Cardiac muscle cell (in vitro differentiated cells and primary cell): ENCODE measurements at places on chromosomes 2 and 18. TPM values are rescaled to one million over a fixed set of nuclear protein-coding genes. Genes with fewer than 3 reads are reported as not detected.

DNA sequence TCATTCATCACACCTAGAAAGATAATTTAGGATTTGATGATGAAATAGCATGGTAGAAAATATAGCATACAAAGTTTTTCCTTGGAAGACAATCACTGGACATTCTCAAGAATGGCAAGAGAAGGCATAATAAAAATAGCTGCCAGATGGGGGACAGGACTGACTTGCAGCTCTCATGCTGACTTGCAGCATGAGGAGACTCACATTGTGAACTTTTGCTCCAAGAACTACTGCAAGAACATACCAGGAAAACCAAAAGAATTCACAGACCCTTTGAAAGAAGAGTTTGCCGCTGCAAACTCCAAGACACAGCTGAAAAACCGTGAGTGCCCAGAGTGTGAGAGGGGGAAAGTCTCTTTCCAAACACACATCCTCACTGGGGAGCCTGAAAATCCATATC lies 47.0 kb downstream of the CRYGD start:
- no peak overlapping the region for H3K27ac ChIP-seq
- H3K36me3 ChIP-seq = no peaks in the 10 kb centered on the region
- H3K4me3 ChIP-seq = no peak overlapping the region

WDCP gene
- total RNA-seq = 7.7 and 8.1 TPM in 2 replicates

PFN4 gene
- total RNA-seq = 3.2 TPM in 1 of 2 replicates, not detected in the other

DNA sequence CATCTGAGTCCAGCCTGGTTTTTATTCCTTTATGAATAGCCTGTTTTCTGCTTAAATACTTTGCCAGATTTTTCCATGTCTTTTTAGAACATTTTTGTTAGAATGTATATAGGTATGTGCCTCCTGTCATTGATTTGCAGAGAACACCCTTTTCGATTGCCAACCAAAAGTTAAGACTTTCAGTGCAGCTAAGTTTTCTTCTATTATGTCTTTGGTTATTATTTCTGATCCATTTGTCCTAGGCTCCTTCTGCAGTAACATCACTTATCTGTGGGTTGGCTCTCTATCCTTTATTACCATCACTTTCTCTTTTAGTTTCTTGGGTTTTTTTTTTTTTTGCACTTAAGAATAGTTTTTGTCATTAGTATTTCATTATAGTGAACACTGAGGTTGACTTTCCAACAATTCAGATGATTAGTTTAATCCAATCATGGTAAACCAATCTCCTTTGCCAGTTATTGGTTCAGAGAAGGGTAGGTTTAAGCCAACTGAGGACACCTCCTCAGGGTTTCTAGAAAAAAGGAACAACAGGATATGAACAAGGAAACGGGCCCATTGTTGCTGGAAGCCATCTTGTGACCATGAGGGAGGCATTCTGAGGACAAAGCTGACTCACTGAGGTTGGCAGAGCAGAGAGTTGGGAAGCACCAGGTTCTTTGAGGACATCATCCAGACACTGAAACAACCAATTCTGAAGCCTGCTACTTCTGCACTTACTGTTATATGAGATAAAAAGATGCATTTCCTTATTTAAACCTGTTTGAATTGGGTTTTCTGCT lies 37.9 kb upstream of the GBX2 start:
- H3K27me3 ChIP-seq = no peaks in the 10 kb centered on the region
- H3K27ac ChIP-seq = no peak overlapping the region

DNA sequence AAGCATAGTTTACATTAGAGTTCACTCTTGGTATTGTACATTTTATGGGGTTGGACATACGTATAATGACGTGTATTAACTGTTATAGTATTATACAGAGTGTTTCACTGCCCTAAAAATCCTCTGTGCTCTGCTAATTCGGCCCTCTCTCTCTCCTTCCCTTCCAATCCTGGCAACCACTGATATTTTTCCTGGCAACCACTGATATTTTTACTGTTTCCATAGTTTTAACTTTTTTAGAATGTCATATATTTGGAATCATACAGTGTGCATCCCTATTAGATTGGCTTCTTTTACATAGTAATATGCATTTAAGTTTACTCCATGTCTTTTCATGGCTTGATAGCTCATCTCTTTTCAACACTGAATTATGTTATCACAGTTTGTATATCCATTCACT lies 526.7 kb downstream of the RIT2 start:
- no peak for DNase-seq
- no peaks in the 10 kb centered on the region for H3K27me3 ChIP-seq
- no peak overlapping the region for H3K27ac ChIP-seq
- H3K36me3 ChIP-seq = no peaks in the 10 kb centered on the region
- no peak overlapping the region for H3K4me3 ChIP-seq
- no peaks in the 10 kb centered on the region for H3K4me1 ChIP-seq

- no peaks in the 10 kb centered on the region for H3K36me3 ChIP-seq
- peaks cover 8% of the 10 kb centered on the region for H3K4me1 ChIP-seq
- H3K27me3 ChIP-seq = no peaks in the 10 kb centered on the region
- DNase-seq = peak; percentile 49
Measured at GRCh38 chr2:98134172-98135005, 47.4 kb downstream of the VWA3B start.

- H3K27ac ChIP-seq = no peak overlapping the region
- H3K4me3 ChIP-seq = no peak overlapping the region
- H3K36me3 ChIP-seq = no peaks in the 10 kb centered on the region
- no peaks in the 10 kb centered on the region for H3K27me3 ChIP-seq
- DNase-seq = no peak
- H3K4me1 ChIP-seq = no peaks in the 10 kb centered on the region
Measured at GRCh38 chr2:155502766-155503165, 804.3 kb downstream of the KCNJ3 start.

ARHGAP15 gene
- not detected in 2 replicates for total RNA-seq

- DNase-seq = no peak
- no peak overlapping the region for H3K27ac ChIP-seq
- no peaks in the 10 kb centered on the region for H3K27me3 ChIP-seq
- no peak overlapping the region for H3K4me3 ChIP-seq
Measured at GRCh38 chr2:106205488-106205887, 11.4 kb upstream of the UXS1 start.

DNA sequence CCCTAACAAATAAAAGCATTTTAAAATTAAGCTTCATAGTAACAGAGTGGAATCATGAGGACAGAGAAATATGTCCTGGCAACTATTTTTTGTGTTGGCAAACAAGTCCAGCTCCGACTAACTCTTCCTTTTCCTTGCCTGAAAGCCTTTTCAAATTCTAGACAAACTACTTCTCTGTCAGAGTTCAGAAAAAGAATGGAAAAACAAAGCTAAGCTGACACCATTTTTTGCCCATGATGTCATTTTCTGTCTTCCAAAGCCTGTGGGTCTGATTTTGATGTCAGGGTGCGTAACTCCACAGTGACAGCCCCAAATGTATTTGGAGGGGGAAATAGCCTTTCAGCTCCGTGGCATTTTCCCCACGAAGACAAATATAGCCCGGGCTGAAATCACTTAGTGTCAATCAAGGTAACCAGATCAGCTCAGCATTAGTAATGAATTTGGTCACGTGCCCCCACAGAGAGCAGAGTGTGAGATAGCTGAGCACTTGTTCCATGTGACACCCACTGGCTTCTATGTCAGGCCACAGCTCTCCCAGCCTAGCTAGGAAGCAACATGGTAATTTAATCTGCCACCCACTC lies 233.0 kb upstream of the SIX2 start:
- H3K27me3 ChIP-seq = no peaks in the 10 kb centered on the region
- H3K36me3 ChIP-seq = no peaks in the 10 kb centered on the region
- H3K4me1 ChIP-seq = peaks cover 21% of the 10 kb centered on the region

GRCh38 chr18:2515171-2515787 lies 56.0 kb downstream of the METTL4 start:
- H3K27ac ChIP-seq = no peak overlapping the region
- H3K4me1 ChIP-seq = peaks cover 10% of the 10 kb centered on the region
- no peak overlapping the region for H3K4me3 ChIP-seq
- DNase-seq = peak; percentile 72

- no peak overlapping the region for H3K27ac ChIP-seq
- no peak overlapping the region for H3K4me3 ChIP-seq
- no peaks in the 10 kb centered on the region for H3K4me1 ChIP-seq
- no peaks in the 10 kb centered on the region for H3K36me3 ChIP-seq
Measured at GRCh38 chr2:126913329-126913728, 14.6 kb downstream of the TEX51 start.

DNA sequence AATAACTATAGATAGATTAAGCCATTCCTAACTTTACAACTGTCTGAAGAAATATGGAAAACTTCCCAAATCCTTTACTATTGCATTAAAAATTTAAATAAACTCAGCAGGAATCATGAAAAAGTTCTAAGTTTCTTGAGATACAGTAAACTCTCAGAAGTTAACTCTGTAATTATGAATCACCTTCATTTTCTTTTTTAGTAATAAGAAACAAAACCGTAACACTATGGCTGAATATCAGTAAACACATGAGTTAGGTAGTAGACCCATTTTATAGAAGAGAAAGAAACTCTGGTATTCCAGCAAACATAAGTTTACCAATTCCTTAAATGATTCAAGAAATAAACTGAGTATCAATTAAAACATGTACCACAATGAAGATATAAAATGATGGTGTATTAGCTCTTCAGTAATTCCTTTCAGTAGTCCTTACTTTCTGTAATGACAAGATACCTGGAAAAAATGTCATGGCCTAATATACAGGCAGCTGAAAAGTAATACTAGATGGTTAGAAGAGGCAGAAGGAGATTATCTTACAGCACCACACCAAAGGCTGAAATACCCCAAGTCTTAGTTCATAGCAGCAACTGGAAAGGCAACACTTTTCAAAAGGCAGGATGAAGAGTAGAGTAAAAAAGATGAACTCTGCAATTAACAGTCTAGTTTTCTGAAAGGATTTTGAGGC lies 11.5 kb downstream of the TRIP12 start:
- no peak for DNase-seq
- H3K4me3 ChIP-seq = no peak overlapping the region
- no peaks in the 10 kb centered on the region for H3K27me3 ChIP-seq
- H3K4me1 ChIP-seq = peaks cover 31% of the 10 kb centered on the region
- no peaks in the 10 kb centered on the region for H3K36me3 ChIP-seq
- peak overlapping the region; percentile 61 for H3K27ac ChIP-seq

- no peaks in the 10 kb centered on the region for H3K27me3 ChIP-seq
- H3K36me3 ChIP-seq = no peaks in the 10 kb centered on the region
- peaks cover 9% of the 10 kb centered on the region for H3K4me1 ChIP-seq
Measured at GRCh38 chr2:85785871-85786270, 32.1 kb downstream of the ATOH8 start.

APOB gene
- 0.07 and 0.15 TPM in 2 replicates for total RNA-seq

GRCh38 chr2:146850746-146851145 lies 994.1 kb upstream of the ACVR2A start:
- H3K36me3 ChIP-seq = no peaks in the 10 kb centered on the region
- no peak overlapping the region for H3K27ac ChIP-seq
- H3K27me3 ChIP-seq = no peaks in the 10 kb centered on the region

- H3K4me1 ChIP-seq = peaks cover 15% of the 10 kb centered on the region
- no peaks in the 10 kb centered on the region for H3K36me3 ChIP-seq
- no peak overlapping the region for H3K27ac ChIP-seq
- no peak for DNase-seq
Measured at GRCh38 chr2:15820927-15821326, 119.4 kb upstream of the MYCN start.

PDE1A gene
- total RNA-seq = 0.06 and 0.32 TPM in 2 replicates

GKN2 gene
- not detected in 2 replicates for total RNA-seq

DNA sequence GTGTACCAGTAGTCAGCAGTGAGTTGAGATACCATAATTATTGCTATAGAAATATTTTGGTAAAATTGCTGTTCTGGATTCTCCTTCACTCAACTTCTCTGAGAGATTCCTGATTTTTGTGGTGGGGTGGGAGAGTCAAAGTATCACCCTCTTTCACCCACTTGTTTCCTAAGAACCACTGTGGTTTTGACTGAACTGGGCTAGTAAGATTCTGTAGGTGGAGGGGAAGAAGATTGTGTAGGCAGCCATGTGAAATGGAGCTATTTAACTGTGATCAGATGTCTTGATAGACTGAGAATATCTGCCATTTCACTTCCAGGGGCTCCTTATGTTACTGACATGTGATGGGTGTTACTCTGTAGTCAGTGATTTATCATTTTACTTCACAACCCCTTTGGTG lies 45.3 kb downstream of the BIRC6 start:
- peak overlapping the region; percentile 37 for H3K27ac ChIP-seq
- DNase-seq = no peak
- H3K4me1 ChIP-seq = no peaks in the 10 kb centered on the region
- H3K4me3 ChIP-seq = no peak overlapping the region
- peaks cover 28% of the 10 kb centered on the region for H3K36me3 ChIP-seq

- peaks cover 6% of the 10 kb centered on the region for H3K4me1 ChIP-seq
- no peaks in the 10 kb centered on the region for H3K27me3 ChIP-seq
- DNase-seq = no peak
- no peaks in the 10 kb centered on the region for H3K36me3 ChIP-seq
- no peak overlapping the region for H3K4me3 ChIP-seq
Measured at GRCh38 chr2:66252109-66252508, 182.8 kb upstream of the MEIS1 start.

DNA sequence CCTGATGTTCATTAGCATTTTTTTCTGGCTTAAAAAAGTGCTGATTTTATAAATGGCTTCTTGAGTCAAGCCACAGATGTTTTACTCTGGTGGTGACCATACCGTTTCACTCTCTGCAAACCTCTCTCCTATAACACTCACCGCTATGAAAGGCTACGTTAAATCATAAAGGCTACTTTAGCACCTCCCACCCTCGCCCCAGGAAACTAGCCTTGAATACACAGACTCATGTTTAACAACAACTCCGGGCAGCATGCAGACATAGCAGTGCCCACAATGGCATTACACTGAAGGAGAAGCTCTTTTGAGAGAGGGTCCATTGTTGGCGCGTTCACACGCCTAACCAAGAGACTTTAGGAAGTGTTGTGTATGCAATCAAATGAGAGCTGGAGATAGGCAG lies 5.6 kb downstream of the MYT1L start:
- no peaks in the 10 kb centered on the region for H3K4me1 ChIP-seq
- no peaks in the 10 kb centered on the region for H3K36me3 ChIP-seq
- H3K4me3 ChIP-seq = no peak overlapping the region
- no peak for DNase-seq
- peaks cover 30% of the 10 kb centered on the region for H3K27me3 ChIP-seq

GRCh38 chr2:222305516-222306392 lies 7.0 kb upstream of the PAX3 start:
- no peak overlapping the region for H3K27ac ChIP-seq
- H3K4me1 ChIP-seq = peaks cover 15% of the 10 kb centered on the region
- H3K36me3 ChIP-seq = no peaks in the 10 kb centered on the region
- peak; percentile 65 for DNase-seq

SERPINB3 gene
- not detected in 2 replicates for total RNA-seq
